Transverse colon (tissue), 4 donors: ENCODE measurements at places on chromosomes 13 and 19. TPM values are rescaled to one million over a fixed set of nuclear protein-coding genes. Genes with fewer than 3 reads are reported as not detected.

- no peak for DNase-seq
These were observed 10.8 kb downstream of the GPR183 start for GRCh38 chr13:99296398-99296797.

- DNase-seq, result no peak
These were observed 68.8 kb upstream of the TSHZ3 start for GRCh38 chr19:31418055-31418454.

DNA sequence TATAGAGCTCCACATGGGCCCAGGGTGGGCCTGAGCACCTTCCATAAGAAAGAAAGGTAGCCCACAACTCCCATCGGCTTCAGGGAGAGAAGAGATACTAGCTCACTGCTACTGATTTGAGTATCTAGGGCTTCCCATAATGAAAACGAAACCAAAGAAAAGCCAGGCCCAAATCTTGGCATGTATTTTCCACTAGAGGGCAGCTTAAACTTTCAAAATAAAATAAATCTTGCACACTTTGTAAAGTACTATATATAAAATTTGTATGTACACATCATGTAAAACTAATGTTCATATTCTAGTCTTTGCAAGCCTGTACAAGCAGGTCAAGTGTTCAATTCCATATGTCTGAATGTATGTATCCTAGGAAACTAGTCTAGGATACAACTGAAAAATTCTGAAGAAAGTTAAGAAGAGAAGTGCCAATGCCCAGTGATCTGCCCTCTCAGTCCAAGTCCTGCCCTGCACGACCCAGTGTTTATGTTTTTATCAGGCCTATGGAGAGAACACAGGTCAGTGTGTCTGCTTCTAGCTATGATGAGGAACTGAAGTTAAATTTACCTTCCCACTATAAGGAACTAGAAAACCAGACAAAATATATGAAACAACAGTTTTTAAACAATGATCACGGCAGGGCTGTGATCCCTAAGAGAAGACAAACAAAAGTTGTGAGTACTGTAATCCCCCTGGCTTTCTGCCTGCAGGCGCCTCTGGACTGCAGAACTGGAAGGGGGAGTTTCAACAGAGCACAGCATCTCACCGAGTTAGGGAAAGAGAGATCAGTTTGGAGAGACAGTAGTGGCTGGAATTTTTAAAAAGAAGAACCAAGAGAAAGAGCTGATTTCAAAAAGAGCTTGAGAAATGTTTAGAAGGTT, 475.7 kb downstream of the UQCRFS1 start:
- no peak for DNase-seq

GRCh38 chr19:54403054-54403453, 12.2 kb upstream of the TTYH1 start:
- DNase-seq, result no peak

DNA sequence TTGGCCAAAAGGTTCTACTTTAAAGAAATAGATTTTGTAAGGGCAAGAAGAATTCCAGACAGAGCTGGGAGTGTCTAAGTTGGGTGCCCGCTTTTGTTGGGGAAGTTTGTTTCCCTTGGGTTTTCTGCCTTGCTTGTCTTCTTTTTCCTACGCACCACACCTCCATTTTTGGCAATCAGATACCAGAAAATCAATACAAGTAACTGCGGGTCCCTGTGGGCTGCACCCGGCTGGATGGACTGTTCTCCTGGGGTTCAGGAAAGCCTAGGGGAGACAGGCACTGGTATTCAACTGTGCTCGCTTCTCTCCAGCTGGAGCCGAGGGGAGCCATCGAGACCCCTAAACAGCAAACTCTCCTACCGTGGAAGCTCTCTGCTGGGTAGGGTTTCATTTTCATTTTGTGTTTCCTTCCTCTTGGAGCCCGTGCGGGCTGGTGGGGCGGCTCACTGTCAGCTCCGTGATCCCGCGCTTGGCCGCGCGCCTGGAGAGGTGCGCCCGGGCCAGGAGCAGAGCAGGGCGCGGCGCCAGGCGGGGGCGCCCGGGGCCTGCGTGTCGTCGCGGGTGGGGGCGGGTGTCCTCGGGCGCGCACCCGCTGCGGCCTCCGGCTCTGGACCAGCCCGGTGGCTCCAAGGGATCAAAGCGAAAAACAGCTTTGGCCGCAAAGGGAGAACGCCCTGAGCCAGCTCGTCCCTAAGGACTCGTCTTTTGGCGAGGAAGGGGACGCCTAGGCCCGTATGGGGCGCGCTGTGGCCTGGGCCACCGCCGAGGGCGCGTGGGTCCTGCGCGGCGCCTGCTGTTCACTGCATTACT, 347.2 kb downstream of the ZNF536 start:
- DNase-seq, result peak; percentile 60

AZU1 gene
- total RNA-seq, result not detected

C5AR1 gene
- 5.6 TPM for total RNA-seq

CRB3 gene
- total RNA-seq, result 57.9 TPM

SRRM5 gene
- total RNA-seq, result 2.2 TPM

TMEM150B gene
- 83.3 TPM for total RNA-seq
